Peyer's patch (tissue), 4 donors: ENCODE measurements at places on chromosomes 5 and 9.

DNA sequence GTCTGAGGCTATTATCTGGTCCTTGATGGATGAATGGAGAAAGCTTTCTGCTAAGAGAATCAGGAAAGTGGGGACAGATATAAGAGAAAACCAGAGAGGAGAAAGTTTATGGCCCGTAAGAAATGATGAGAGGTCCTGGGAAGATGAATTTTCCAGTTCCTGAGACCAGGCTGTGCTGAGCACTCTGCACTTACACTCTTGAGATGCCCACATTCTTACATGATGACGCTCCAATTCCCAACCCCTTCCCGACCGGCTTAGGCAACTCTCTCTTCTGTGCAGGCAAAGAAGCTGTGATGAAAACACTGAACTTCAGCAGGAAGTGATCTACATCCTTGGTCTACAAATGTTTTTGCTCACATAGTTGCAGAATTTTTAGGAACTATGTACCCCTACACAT is 417.0 kb downstream of the ARHGEF28 start:
- H3K27ac ChIP-seq: no peak overlapping the region
- no peaks in the 10 kb centered on the region for H3K27me3 ChIP-seq
- DNase-seq: no peak
- no peak overlapping the region for H3K4me3 ChIP-seq
- no peaks in the 10 kb centered on the region for H3K4me1 ChIP-seq

DNA sequence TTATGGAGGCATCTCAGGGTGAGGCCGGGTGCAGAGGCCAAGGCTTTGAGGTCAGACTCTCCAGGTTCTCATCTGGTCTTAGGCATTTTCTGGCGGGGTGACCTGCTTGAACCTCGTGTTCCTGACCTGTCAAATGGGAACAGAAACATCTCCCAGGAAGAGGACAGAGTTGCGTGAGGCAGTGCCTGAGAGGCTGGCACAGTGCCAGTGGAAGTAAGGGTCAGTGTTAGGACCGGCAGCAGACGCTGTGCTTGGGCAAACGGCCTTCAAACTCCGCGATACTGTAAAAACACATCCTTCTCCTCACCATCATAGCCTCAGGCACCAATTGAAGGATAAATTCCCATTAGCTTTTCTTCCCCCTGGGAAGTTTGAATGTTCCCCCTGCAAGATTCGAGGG is 55.6 kb upstream of the FCN2 start:
- H3K27me3 ChIP-seq: no peaks in the 10 kb centered on the region
- no peaks in the 10 kb centered on the region for H3K4me1 ChIP-seq
- no peaks in the 10 kb centered on the region for H3K36me3 ChIP-seq

DNA sequence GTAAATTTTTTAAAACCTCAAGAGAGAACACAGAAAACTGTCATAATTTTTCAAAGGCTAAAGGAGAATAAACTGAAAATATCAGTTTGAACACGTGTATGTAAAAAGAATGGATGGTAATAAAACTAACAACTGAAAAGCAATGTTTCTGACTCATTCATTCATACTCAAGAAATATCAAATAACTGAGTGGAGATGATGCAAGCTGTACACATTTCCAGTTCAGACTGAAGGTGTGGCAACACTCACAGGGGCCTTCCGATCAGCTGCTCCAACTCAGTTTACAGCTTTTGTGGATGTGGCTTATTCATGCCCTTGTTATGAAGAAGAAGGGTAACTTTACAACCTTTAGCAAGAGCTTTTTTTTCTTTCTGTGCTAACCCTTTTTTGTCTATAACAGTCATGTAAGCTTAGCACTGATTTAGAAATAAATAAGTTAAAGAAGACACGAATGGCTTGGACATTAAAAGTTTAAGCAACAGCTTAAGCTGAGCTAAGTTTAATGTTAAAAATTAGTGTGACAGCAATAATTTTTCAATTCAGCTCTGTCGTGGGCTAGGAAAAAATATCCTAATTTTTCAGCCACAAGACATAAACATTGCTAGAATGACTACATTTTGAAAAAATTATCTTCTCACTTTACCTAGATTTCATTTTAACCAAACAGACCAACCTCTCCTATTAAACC is 453.5 kb downstream of the RAB3C start:
- peak; percentile 61 for DNase-seq
- H3K4me3 ChIP-seq: no peak overlapping the region
- no peak overlapping the region for H3K27ac ChIP-seq
- H3K4me1 ChIP-seq: no peaks in the 10 kb centered on the region
- H3K36me3 ChIP-seq: no peaks in the 10 kb centered on the region
- H3K27me3 ChIP-seq: no peaks in the 10 kb centered on the region

GRCh38 chr5:174843263-174844250 is 119.2 kb downstream of the MSX2 start:
- DNase-seq: no peak
- H3K27ac ChIP-seq: no peak overlapping the region
- H3K36me3 ChIP-seq: no peaks in the 10 kb centered on the region
- H3K4me3 ChIP-seq: no peak overlapping the region
- no peaks in the 10 kb centered on the region for H3K4me1 ChIP-seq

GRCh38 chr5:111144352-111144930 is 52.3 kb downstream of the WDR36 start:
- H3K4me1 ChIP-seq: no peaks in the 10 kb centered on the region
- no peaks in the 10 kb centered on the region for H3K27me3 ChIP-seq
- H3K36me3 ChIP-seq: no peaks in the 10 kb centered on the region
- no peak overlapping the region for H3K27ac ChIP-seq
- H3K4me3 ChIP-seq: no peak overlapping the region

DNA sequence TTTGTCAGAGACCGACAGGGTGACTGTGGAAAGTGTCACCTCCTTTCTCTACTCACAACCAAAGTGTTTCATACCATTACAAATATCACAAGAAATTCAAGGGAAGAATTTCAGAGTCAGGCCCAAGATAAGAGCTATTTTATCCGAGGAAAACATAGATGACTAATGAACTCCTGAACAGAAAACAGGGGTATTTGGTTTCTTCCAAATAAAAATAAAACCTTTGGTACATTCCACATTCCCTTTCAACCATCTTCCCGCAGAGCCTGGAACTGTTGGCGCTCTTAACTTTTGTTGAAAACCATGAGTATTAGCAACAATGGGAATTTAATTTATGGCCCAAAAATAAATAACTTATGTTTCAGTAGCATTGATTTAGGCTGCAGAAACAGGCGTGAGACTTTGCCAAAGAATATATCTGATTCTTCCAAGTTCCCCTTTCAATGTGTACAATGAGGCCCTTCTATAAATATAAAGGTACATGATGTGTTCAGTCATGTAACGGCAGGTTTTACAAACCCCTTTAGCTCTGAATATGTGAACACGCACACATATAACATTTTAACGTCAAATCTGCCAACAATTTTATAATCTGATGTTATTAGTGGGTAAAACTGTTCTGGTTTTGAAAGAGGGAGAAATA is 69.5 kb downstream of the RETREG1 start:
- no peak for DNase-seq
- no peak overlapping the region for H3K27ac ChIP-seq
- no peaks in the 10 kb centered on the region for H3K27me3 ChIP-seq
- peaks cover 5% of the 10 kb centered on the region for H3K4me1 ChIP-seq

- no peaks in the 10 kb centered on the region for H3K27me3 ChIP-seq
- no peaks in the 10 kb centered on the region for H3K36me3 ChIP-seq
- no peak overlapping the region for H3K4me3 ChIP-seq
- DNase-seq: peak; percentile 51
Measured at GRCh38 chr9:2257248-2257929, 242.2 kb downstream of the SMARCA2 start.

DNA sequence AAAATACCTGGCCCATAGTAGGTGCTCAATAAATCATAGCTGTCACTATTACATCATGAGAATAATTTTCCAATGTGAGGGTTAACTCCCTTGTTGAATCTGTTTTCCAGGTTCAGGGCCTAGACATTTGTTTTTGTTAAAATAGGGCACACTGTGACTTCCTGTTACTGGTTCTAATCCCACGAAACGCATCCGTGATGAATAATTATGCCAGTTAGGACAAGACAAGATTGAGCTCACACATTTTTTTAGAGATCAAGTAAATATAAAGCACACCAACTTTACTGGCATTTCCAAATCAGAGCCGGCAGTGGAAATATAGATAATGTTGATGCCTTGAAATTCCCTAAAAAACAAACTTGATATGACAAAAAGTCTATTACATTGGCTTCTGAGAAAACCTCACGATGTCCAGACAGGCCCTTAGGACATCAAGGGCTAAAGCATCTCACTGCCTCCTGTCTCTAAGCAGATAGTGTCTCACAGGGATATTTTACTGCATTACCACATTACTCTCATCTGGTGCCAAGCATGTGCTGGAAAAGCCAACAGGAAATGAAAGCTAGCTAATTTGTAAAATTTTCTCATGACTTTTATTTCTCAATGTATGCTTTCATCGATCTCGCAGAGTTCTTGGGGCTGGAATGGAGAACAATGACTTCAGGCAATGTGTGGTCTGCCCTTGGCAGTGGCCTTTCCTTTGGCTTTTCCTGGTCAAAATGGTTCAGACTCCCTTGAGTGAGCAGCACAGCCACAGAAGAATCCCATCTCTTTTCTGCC is 414.3 kb upstream of the PAPPA start:
- no peaks in the 10 kb centered on the region for H3K4me1 ChIP-seq
- no peak overlapping the region for H3K27ac ChIP-seq
- DNase-seq: no peak
- H3K27me3 ChIP-seq: no peaks in the 10 kb centered on the region

GRCh38 chr9:5042661-5043178 is 57.6 kb downstream of the JAK2 start:
- no peaks in the 10 kb centered on the region for H3K27me3 ChIP-seq
- H3K4me1 ChIP-seq: no peaks in the 10 kb centered on the region
- no peak for DNase-seq
- H3K4me3 ChIP-seq: no peak overlapping the region

- no peaks in the 10 kb centered on the region for H3K27me3 ChIP-seq
- peak overlapping the region; percentile 93 for H3K27ac ChIP-seq
- DNase-seq: no peak
- H3K4me1 ChIP-seq: peaks cover 7% of the 10 kb centered on the region
- no peaks in the 10 kb centered on the region for H3K36me3 ChIP-seq
Measured at GRCh38 chr9:33265211-33265865, 489 bp downstream of the CHMP5 start.

DNA sequence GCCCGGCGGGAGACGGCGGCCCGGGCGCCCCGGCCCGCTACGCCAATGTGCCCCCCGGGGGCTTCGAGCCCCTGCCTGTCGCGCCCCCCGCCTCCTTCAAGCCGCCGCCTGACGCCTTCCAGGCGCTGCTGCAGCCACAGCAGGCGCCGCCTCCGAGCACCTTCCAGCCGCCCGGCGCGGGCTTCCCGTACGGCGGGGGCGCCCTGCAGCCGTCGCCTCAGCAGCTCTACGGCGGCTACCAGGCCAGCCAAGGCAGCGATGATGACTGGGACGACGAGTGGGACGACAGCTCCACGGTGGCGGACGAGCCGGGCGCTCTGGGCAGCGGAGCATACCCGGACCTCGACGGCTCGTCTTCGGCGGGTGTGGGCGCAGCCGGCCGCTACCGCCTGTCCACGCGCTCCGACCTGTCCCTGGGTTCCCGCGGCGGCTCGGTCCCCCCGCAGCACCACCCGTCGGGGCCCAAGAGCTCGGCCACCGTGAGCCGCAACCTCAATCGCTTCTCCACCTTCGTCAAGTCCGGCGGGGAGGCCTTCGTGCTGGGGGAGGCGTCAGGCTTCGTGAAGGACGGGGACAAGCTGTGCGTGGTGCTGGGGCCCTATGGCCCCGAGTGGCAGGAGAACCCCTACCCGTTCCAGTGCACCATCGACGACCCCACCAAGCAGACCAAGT is 723 bp downstream of the SNX18 start:
- peak overlapping the region; percentile 79 for H3K27ac ChIP-seq
- no peaks in the 10 kb centered on the region for H3K36me3 ChIP-seq
- no peaks in the 10 kb centered on the region for H3K27me3 ChIP-seq
- peak overlapping the region; percentile 92 for H3K4me3 ChIP-seq
- peaks cover 40% of the 10 kb centered on the region for H3K4me1 ChIP-seq

DNA sequence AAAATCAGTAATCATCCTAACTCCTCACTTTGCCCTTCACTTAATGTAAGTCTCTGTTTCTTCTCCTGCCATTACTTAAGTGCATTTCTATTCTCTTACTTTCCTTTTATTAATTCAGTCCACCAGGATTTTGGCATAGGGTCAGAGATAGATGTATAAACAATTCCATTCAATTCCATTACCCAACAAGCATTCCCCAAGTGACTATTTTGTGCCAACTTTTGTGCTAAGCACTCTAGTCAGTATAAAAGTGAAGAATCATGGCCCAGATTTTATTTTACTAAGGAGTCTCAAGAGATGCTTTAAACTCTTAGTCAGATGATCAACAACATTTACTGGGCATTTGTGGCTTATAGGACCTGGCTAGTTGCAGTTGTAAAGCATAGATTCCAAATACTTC is 159.3 kb downstream of the DMAC1 start:
- no peak overlapping the region for H3K27ac ChIP-seq
- no peak overlapping the region for H3K4me3 ChIP-seq
- H3K27me3 ChIP-seq: no peaks in the 10 kb centered on the region
- no peaks in the 10 kb centered on the region for H3K36me3 ChIP-seq

- H3K4me3 ChIP-seq: no peak overlapping the region
- no peaks in the 10 kb centered on the region for H3K36me3 ChIP-seq
- no peak for DNase-seq
Measured at GRCh38 chr5:122602700-122603099, 172.2 kb upstream of the SNX2 start.

GRCh38 chr5:116947691-116948528 is 373.3 kb upstream of the SEMA6A start:
- no peaks in the 10 kb centered on the region for H3K36me3 ChIP-seq
- no peaks in the 10 kb centered on the region for H3K27me3 ChIP-seq
- DNase-seq: peak; percentile 84
- H3K4me3 ChIP-seq: no peak overlapping the region
- H3K27ac ChIP-seq: no peak overlapping the region

- no peaks in the 10 kb centered on the region for H3K27me3 ChIP-seq
- H3K4me3 ChIP-seq: peak overlapping the region; percentile 21
- peaks cover 79% of the 10 kb centered on the region for H3K4me1 ChIP-seq
- H3K36me3 ChIP-seq: no peaks in the 10 kb centered on the region
- DNase-seq: no peak
Measured at GRCh38 chr5:139658928-139659667, 10.9 kb downstream of the CXXC5 start.

- no peaks in the 10 kb centered on the region for H3K27me3 ChIP-seq
- DNase-seq: peak; percentile 98
- no peaks in the 10 kb centered on the region for H3K36me3 ChIP-seq
- peak within 1 kb of the TSS; percentile 100 for H3K4me3 ChIP-seq
Measured at GRCh38 chr9:129641750-129642585, at the start of gene ASB6. Gene ASB6 (minus strand): TSS chr9:129642151. CDS start chr9:129641999, 152 bp downstream.

DNA sequence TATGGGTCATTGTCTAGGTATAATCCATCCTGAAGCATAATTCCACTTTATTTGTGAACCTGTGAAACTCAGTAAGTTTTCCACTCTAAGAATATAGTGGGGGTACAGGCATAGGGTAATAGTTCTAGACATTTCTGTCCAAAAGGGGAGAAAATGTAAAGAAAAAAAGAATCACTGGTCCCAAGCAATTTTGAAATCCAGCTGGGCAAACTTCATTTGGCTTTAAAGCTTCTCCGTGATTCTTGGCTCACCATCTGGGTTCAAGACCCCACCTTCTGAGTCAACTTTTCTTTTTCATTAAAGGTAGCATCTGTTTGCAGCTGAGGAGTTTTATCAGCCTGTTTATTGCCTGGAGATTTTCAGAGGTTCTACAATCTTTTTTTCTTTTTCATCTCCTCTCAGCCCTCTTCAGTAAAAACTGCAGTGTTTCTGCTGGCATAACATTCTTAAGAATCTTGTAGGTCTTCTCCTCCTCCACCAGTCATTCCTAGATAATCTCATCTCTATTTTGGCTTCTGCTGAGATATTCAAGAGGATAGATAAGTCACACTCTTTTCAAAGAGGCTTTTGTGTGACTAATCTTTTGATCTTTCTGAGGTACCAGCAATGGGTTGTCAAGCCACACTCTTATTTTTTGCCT is 126.1 kb upstream of the PITX1 start:
- no peaks in the 10 kb centered on the region for H3K36me3 ChIP-seq
- H3K27me3 ChIP-seq: no peaks in the 10 kb centered on the region
- no peak for DNase-seq
- H3K27ac ChIP-seq: no peak overlapping the region
- H3K4me1 ChIP-seq: no peaks in the 10 kb centered on the region
